Astrocyte (in vitro differentiated cells and primary cell): ENCODE measurements at places on chromosomes 16 and 17. TPM values are rescaled to one million over a fixed set of nuclear protein-coding genes. Genes with fewer than 3 reads are reported as not detected.

Gene CIITA
- not detected in 2 replicates for total RNA-seq

Gene CSH2
- total RNA-seq = 4.3 and 5.8 TPM in 2 replicates

DNA sequence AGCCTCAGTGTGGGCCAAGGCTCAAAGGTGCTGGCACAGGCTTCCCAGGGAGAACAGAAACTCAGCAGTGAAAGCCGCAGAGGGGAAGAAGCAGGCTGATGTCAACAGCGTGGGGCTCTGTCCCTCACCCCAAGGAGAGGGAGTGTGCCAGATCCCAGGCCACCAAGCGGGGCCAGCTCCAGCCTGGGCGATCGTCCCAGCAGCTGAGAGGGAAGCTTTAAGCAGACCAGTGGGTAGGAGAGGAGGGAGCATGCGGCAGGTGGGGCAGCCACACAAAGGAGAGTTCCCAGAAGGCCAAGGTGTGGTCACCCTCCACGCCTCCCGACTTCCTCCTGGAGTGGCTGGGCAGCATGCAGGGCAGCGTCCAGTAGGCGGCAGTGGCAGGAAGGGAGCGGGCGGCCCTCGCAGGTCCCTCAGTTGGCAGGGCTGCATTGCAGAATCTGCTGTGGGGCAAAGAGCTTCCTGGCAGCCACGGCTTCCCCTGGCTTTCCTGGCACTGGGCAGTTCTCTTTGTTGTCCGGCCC is 6.0 kb downstream of the SYNGR2 start:
- H3K4me1 ChIP-seq = peaks cover 4% of the 10 kb centered on the region
- H3K27ac ChIP-seq = no peak overlapping the region
- DNase-seq = no peak
- no peaks in the 10 kb centered on the region for H3K36me3 ChIP-seq
- H3K4me3 ChIP-seq = no peak overlapping the region

- no peaks in the 10 kb centered on the region for H3K36me3 ChIP-seq
- no peak for DNase-seq
- no peak overlapping the region for H3K4me3 ChIP-seq
These were observed 17.0 kb downstream of the SOX8 start for GRCh38 chr16:998615-999014.

Gene SERPINF2
- 0.11 and 0.29 TPM in 2 replicates for total RNA-seq

DNA sequence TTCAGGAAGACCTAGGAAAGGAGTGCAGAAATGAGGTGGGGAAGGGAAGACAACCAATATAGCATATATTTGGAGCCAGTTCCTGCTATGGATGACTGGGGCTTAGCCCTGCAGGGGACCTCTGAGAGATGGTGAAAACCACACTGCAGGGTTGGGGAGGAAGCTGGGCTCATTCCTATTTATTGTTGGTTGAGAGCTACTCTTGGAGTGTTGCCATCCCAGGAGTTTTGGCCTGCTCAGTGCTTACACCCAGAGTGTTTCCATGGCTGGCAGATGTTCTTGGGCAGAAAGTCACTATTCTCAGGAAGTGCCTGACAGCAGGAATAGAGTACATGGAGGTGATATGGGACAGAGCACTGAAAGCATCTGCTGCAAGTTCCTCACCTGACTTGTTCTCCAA is 145.8 kb downstream of the SPACA3 start:
- no peaks in the 10 kb centered on the region for H3K4me1 ChIP-seq
- DNase-seq = no peak
- no peak overlapping the region for H3K4me3 ChIP-seq
- H3K27me3 ChIP-seq = no peaks in the 10 kb centered on the region

GRCh38 chr17:77343031-77343800 is 202.4 kb downstream of the SEC14L1 start:
- peaks cover 8% of the 10 kb centered on the region for H3K4me1 ChIP-seq
- H3K36me3 ChIP-seq = no peaks in the 10 kb centered on the region
- no peak for DNase-seq
- no peak overlapping the region for H3K27ac ChIP-seq
- H3K4me3 ChIP-seq = no peak overlapping the region
- no peaks in the 10 kb centered on the region for H3K27me3 ChIP-seq

Gene KDM6B
- total RNA-seq = 50.4 and 54.1 TPM in 2 replicates
